ENCODE measurements at places on chromosomes 6 and 20.

DNA sequence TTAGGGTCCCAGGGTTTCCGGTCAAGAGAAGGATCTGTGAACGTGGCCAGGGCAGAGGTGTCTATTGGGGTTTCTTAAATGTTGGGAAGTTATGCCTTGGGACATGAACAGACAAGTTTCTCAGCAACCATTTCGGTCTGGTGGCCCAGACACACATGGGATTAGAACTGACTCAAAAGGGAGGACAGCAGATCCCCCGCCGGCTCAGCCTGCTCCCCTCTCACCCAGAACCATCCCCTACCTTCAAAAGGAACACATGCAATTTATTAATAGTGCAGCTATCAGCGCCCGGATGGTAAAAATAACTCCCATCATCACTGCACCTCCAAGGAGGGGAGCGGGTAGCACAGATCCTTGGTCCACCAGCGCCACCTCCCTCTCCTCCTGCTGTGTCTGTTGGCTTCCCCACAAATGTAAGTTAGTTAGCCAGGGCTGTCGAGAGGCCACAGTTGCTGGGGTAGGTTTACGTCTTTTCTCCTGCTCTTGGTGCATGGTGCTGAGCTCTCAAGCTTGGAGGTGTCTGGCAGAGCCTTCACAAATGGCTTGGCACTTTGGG is 77.1 kb downstream of the TRAM2 start:
- no peak for DNase-seq

DNA sequence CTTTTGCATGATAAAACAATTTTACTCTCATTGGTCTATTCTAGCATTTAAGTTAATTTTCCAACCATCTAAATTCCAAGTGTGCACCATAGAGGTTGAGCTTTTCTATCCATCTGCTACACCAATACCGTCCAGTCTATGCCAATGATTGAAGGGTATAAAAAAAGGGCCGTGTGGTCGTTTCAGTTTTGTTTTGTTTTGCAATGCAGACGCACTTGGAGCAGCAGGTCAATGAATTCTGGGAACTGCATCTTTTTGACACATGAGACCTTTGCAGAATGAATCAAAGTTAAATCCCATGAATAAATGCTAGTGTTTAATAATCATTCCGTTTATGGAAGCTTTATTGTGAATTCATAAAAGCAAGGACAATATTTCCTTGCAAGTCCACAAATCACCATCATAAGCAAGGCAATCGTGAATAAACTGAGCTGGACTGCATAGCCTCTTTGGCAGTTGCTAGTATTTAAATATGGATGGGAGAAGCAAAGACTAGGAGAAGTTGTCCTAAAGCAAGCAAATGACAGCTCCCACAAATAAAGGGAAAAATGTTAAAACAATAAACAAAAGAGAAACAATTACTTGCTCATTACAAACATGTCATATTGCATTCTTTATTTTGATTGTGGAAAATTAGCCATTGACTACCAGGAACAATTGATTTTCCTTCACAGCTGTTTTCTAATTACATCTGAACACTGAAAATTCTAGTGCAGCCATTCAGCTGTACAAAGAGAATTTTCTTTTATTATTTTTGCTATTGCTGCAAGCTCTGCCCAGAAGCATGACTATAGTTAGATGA is 649.7 kb upstream of the GJE1 start:
- peak; percentile 42 for DNase-seq

GRCh38 chr20:38892091-38892981 is 33.9 kb upstream of the FAM83D start:
- no peak for DNase-seq

DNA sequence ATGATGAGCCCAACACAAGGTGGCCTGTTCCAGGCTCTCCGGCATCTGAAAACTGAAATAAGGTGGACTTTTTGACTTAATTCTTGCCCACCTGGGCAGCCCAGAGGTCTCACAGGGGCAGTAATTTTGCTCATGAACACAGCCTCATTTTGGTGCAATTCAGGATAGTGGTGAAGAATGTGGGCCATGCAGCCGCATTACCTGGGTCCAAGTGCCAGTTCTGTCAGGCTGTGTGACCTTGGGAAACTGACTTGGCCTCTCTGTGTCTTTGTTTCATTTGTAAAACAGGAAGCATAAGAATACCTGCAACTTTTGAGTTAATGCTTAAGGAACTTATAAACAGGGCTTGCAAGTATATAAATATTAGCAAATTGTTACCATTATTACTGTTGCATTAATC is 5.6 kb downstream of the PREX1 start:
- DNase-seq, result no peak

- DNase-seq, result peak; percentile 22
Observed at GRCh38 chr6:85673198-85674139, 30.8 kb upstream of the SYNCRIP start.
